ENCODE measurements at places on chromosomes 12 and 14.
A peak's percentile ranks its signal among the peaks of the same experiment; 100 is the strongest.

DNA sequence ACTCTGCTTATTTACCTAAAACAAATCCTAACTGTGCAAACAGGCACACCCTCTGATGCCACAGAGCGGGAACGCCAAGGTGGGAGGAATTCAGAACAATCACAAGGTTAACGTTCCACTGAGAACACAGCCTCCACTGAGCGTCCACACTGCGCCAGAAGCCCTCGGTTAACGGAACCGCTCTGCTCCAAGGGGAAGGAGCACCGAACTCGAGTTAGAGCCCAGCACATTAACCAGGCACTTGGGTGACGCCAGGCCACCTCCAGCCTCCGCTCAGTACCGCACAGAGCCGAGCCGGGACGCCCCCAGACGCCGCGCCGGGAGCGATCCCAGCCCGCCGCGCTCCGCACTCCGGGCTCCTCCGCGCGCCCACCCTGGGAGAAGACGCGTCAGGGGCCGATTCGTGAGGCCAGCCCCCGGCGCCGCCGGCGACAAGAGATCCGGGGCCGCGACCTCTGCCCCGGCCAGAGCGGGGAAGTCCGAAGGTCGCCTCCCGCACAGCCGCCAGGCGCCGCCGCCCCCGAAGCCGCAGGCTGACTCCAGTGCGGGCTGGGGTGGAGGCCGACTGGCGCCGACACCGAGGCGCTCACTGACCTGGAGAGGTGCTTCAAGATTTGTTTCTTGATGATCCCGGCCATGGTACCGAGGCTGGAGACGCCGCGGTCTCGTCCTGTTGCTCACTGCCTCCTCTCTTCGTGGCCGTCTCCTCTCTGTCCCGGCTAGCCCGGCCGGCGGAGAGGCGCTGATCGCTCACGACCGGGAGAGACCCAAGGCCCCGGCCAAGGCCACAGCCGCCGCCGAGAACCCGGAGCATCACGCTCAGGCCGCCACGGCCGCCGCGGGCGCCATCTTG, 450 bp downstream of the BLTP3B start:
- peak overlapping the region; percentile 93 for H3K27ac ChIP-seq
- no peak for DNase-seq
- H3K27me3 ChIP-seq, result no peaks in the 10 kb centered on the region
- H3K4me1 ChIP-seq, result peaks cover 9% of the 10 kb centered on the region
- H3K36me3 ChIP-seq, result no peaks in the 10 kb centered on the region

DNA sequence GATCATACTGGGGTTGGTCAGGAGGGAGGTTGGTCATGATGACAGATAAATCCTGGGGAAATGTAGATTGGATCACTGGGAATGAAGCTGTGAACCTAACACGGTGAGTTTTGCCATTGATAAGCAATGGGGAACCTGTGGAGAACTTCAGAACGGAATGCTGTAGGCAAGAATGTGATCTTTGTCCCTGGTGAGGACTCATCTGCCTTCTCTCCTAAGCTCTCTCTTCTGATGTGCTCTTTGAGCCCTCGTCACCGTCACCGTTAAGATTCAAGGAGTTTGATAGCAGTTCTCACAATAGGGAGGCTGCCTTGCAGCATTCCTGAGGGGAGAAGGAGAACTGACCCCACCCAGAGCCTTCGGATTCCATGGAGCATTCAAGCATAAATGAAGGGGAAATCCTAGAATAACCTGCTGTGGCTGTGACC, 217.6 kb downstream of the ANO6 start:
- H3K36me3 ChIP-seq, result peaks cover 12% of the 10 kb centered on the region
- H3K27ac ChIP-seq, result no peak overlapping the region
- H3K4me3 ChIP-seq, result no peak overlapping the region
- DNase-seq, result no peak
- no peaks in the 10 kb centered on the region for H3K4me1 ChIP-seq

DNA sequence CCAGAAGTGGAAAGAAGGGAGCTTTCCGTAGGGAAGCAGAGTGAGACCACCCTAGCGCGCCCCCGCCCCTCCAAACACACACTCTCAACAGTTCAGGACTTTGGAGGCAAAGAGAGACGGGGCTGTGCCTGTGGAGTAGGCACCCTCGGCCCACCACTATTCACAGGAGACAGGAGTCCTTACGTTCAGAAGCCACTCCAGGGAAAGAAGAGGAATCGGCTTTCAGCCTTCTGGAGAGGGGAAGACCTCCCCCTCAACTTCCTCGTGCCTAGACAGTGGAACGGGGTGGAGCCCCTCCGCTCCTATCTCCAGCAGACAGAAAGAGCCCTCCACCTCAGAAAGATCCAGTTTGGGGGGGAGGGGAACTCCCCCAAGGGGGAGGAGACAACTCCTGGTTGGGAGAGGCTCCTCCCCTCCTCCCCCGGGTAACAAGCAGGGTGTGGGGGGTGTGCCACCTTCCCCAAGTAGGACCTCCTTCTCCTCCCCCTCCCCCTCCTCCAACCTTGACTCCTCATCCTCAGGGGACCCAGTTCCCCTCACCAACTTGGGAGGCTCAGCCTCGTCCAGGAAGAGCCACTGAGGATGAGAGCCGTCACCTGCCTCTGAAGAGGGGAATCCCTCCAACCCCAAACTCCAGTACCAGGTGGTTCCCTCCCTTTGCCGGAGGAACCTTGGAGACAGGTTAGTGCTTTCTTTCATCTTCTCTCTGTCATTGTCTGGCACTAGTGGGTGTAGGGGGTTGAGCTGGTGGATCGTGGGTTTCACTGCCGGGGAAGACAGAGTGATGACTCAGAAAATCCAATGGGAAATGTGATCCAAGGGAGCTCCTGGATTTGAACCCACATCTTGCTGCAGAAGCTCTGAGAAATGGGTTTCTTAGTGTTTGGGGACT, 883 bp downstream of the FOXJ2 start:
- H3K36me3 ChIP-seq, result no peaks in the 10 kb centered on the region
- no peaks in the 10 kb centered on the region for H3K27me3 ChIP-seq
- H3K27ac ChIP-seq, result peak overlapping the region; percentile 88
- H3K4me3 ChIP-seq, result peak overlapping the region; percentile 84
- peak; percentile 33 for DNase-seq
- peaks cover 21% of the 10 kb centered on the region for H3K4me1 ChIP-seq

DNA sequence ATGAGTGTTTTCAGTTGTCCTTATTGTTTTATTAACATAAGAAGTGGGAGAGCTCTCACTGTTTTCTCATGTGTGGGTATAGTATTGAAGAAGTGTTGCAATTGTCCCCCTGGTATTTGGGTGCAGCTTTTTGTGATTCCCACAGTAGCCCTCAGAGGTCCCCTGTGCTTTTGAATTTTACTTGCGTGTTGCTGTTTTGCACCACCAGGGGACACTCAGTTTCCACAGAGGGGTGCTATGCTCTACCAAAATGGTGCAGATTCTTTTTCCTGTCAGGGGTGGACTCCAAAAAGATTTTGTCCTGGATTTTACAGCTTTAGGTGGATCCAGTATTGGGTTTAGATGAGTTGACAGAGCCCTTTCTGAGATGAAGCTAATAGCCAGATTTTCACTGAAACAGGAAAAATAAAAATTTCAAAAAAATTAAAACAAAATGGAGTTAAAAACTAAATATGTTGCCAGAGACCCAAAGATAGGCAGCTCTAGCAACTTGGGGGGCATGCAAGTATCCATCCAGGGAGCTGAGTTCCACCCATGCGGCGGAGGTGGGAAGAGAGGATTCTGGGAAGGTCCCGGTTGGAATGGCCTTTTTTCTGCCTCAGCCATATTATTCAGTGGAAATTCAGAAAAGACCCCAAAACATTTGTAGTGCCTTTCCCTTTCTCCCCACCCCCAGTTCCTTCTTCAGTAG, 50.2 kb downstream of the TTLL5 start:
- no peaks in the 10 kb centered on the region for H3K36me3 ChIP-seq
- no peak overlapping the region for H3K4me3 ChIP-seq
- peaks cover 11% of the 10 kb centered on the region for H3K4me1 ChIP-seq
- H3K27me3 ChIP-seq, result peaks cover 2% of the 10 kb centered on the region
- DNase-seq, result peak; percentile 72

DNA sequence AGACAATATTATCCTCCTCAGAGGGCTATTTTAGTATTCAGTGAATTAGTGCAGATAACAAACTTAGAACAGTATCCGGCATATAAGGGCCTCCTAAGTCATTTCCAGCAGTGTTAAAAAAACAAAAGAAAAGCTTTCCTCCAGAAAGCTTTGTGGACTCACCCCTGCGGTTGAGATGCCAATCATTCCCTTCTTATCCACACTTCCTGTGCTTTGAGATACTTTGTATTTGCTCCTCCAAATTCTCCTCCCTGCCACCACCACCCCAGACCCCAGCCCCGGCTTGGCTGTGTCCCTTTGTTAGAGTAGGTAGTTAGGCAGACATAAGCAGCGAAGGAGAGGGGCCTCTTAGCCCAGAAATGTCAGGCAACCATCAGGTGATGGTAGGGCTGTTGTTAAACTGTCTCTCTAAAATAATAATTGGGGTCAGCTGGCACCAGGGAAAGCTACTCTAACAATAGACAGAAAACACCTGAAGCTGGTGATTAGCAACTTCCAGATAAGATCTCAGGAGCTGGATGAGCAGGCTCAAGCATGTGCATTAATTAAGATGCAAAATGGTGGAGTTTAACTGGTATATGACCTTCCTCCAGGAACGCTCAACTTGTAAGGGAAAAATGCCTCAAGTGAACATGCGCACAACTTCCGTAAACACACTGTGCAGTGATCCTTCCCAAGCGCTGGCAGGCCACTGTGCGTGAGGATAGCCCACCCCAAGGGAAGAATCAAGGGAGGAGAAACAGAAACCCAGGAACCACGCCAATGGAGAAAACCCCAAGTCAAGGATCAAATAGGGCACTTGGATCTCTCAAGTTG, 152.1 kb upstream of the EEA1 start:
- H3K27ac ChIP-seq, result no peak overlapping the region
- no peaks in the 10 kb centered on the region for H3K27me3 ChIP-seq
- no peak overlapping the region for H3K4me3 ChIP-seq
- no peaks in the 10 kb centered on the region for H3K36me3 ChIP-seq
- H3K4me1 ChIP-seq, result peaks cover 3% of the 10 kb centered on the region

DNA sequence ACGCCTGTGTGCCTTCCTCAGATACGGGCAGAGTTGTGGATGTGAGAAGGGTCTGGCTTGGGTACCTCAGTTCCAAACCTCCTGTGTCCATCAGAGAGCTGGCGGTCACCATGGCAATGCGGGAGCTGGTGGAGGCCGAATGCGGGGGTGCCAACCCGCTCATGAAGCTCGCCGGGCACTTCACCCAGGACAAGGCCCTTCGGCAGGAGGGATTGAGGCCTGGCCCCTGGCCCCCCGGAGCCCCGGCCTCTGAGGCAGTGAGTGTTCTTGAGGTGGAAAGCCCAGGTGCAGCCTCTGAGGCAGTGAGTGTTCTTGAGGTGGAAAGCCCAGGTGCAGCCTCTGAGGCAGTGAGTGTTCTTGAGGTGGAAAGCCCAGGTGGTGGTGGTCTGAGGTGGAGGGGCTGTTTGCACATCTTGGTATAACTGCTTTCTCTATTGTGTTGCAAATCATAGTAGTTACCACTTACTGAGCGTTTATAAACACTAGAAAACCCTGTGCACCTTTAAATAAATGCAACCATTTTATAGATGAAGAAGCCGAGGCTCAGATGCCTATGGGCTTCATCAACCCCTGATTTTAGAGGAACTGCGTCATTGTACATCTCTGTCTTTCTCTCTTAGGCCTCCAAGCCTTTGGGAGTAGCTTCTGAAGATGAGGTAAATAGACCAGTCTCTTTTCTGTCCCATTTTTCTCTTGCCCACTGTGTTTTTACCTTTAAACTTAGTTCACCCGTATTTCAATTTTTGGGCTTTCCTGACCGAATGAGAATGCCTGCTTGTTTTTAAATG, 976 bp downstream of the PEX5 start:
- H3K36me3 ChIP-seq, result peaks cover 4% of the 10 kb centered on the region
- H3K27me3 ChIP-seq, result no peaks in the 10 kb centered on the region
- H3K4me1 ChIP-seq, result peaks cover 7% of the 10 kb centered on the region
- H3K27ac ChIP-seq, result peak overlapping the region; percentile 43
- H3K4me3 ChIP-seq, result peak overlapping the region; percentile 69
- DNase-seq, result peak; percentile 6

DNA sequence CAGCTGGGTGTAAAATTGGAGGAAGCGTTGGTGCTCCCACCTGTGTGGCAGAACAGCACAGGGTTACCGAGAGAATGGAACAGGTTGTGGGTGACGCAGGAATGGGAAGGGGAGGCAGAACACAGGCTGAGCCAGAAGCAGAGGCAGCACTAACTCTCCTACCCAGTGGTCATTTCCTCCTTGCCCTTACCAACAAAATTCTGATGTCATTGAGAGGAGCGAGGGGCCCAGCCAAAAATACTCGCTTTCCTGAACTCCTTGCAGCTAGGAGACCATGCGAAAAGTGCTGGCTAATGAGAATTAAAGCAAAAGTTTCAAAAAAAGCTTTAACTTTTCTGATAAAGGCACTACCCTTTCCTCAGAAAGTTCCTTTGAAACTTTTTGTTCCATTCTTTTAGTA, 54.4 kb upstream of the HMGA2 start:
- H3K27ac ChIP-seq, result no peak overlapping the region
- H3K4me1 ChIP-seq, result no peaks in the 10 kb centered on the region
- no peak for DNase-seq
- no peaks in the 10 kb centered on the region for H3K36me3 ChIP-seq
- no peaks in the 10 kb centered on the region for H3K27me3 ChIP-seq

GRCh38 chr12:114903083-114903691, 219.2 kb upstream of the TBX3 start:
- H3K27ac ChIP-seq, result peak overlapping the region; percentile 36
- peak overlapping the region; percentile 16 for H3K4me3 ChIP-seq
- no peaks in the 10 kb centered on the region for H3K36me3 ChIP-seq
- H3K4me1 ChIP-seq, result peaks cover 10% of the 10 kb centered on the region
- no peaks in the 10 kb centered on the region for H3K27me3 ChIP-seq
- DNase-seq, result peak; percentile 96

- no peaks in the 10 kb centered on the region for H3K27me3 ChIP-seq
- peak; percentile 58 for DNase-seq
- no peak overlapping the region for H3K4me3 ChIP-seq
- no peak overlapping the region for H3K27ac ChIP-seq
- H3K4me1 ChIP-seq, result no peaks in the 10 kb centered on the region
Measured at GRCh38 chr12:102769323-102769916, 147.6 kb downstream of the PAH start.

- no peaks in the 10 kb centered on the region for H3K27me3 ChIP-seq
- DNase-seq, result peak; percentile 77
- no peak overlapping the region for H3K4me3 ChIP-seq
- no peak overlapping the region for H3K27ac ChIP-seq
- H3K36me3 ChIP-seq, result no peaks in the 10 kb centered on the region
Measured at GRCh38 chr12:5171701-5172100, 128.0 kb downstream of the KCNA5 start.

DNA sequence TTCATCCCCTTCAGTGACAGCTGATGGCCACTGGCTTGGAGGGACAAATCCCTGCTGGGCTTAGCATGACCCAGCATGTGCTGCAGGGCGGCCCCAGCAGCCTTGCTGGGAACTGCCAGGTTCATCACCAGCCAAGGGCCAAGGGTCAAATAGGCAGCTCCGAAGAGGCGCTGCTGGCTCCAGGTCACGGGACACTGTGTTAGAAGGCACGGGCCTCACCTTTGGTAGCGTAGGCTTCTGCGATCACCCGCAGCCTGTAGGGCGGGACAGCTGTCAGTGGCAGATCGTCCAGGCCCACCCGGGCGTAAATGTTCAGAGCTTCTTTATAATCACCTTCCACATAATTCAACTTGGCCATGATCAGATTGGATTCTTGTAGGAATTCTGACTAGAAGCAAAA, 35.7 kb downstream of the TTC7B start:
- H3K27me3 ChIP-seq, result no peaks in the 10 kb centered on the region
- H3K27ac ChIP-seq, result no peak overlapping the region
- no peak for DNase-seq

GRCh38 chr12:52884526-52885293, 20.2 kb downstream of the KRT8 start:
- no peaks in the 10 kb centered on the region for H3K36me3 ChIP-seq
- H3K4me1 ChIP-seq, result no peaks in the 10 kb centered on the region
- H3K27me3 ChIP-seq, result no peaks in the 10 kb centered on the region
- H3K4me3 ChIP-seq, result no peak overlapping the region

- no peak overlapping the region for H3K4me3 ChIP-seq
- DNase-seq, result no peak
- H3K4me1 ChIP-seq, result peaks cover 27% of the 10 kb centered on the region
- peak overlapping the region; percentile 82 for H3K27ac ChIP-seq
- H3K36me3 ChIP-seq, result peaks cover 61% of the 10 kb centered on the region
Measured at GRCh38 chr14:101006008-101006407, 102.5 kb upstream of the RTL1 start.
